ENCODE measurements at places on chromosomes 6 and 20.

- DNase-seq: no peak
Measured at GRCh38 chr6:45415788-45416518, 38.2 kb upstream of the SUPT3H start.

GRCh38 chr6:32267035-32267434, 43.2 kb upstream of the NOTCH4 start:
- DNase-seq: no peak

GRCh38 chr6:156464100-156464878, 312.9 kb upstream of the ARID1B start:
- DNase-seq: no peak

- DNase-seq: no peak
Measured at GRCh38 chr20:51886341-51886740, 84.0 kb upstream of the SALL4 start.

GRCh38 chr6:50899306-50899870, 80.7 kb downstream of the TFAP2B start:
- no peak for DNase-seq

- no peak for DNase-seq
Measured at GRCh38 chr20:54377992-54378773, 97.2 kb upstream of the DOK5 start.

- no peak for DNase-seq
Measured at GRCh38 chr6:141467881-141468280, 664.8 kb upstream of the GJE1 start.

- no peak for DNase-seq
Measured at GRCh38 chr6:138115877-138116660, 8.8 kb upstream of the PERP start.

DNA sequence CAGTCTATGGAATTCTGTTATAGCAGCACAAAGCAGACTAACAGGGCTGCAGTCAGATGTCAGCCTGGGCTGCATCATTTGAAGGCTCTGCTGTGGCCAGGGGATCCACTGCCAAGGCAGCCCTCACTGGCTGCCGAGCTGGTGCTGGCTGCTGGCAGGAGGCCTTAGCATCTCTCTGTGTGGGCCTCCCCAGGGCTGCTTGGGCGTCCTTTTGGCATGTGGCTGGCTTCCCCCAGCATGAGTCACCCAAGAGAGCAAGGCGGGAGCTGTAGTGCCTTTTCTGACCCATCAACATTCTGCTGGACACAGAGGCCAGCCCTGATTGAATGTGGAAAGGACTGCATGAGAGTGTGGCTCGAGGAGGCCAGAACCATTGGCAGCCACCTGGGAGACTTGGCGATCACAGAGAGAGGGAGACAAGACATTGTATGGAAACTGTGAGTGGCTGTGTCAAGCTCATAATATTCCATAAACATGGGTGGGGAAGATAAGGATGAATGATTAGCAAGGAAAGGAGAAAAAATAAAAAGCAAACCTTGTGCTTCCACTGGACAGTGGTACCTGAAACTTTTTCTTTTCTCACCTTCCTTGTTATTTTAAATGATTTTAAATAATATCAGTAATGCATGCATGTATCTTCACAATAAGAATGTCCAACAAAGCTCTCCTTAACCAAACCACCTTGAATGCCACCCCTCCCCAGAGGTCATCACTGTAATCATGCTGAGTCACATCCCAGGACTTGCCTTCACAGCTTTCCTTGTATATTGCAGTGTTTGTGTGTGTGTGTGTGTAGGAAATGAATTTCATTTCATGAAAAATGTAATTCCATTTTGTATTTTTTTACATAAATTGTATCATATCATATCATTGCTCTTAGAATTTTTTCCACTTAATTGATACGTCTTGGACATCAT, 55.0 kb upstream of the VSX1 start:
- DNase-seq: peak; percentile 88

All from GOT3 (cell line).